Cortex of kidney (tissue), 1 donor: ENCODE measurements at places on chromosomes 4 and X.

DNA sequence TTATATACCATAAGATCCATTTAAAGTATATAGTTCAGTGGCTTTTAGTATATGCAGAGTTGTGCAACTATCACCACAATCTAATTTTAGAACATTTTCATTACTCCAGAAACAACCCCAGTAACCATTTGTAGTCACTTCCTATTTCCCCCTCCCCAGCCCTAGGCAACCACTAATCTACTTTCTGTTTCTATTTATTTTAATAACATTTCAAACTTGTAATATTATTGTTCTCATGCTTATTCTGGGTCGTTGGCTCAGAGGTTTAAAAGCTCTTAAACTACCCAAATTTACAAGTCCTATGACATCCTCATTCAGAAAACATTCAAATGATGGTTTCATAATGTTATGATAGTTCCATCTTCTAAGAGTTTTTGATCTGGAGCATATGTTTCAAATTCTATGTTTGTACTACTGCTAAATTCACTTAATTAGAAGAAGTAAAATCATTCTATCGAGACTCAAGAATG, 18.4 kb downstream of the XIAP start:
- no peak for DNase-seq

GRCh38 chrX:100913111-100913510, 15.6 kb downstream of the XKRX start:
- DNase-seq: no peak

DNA sequence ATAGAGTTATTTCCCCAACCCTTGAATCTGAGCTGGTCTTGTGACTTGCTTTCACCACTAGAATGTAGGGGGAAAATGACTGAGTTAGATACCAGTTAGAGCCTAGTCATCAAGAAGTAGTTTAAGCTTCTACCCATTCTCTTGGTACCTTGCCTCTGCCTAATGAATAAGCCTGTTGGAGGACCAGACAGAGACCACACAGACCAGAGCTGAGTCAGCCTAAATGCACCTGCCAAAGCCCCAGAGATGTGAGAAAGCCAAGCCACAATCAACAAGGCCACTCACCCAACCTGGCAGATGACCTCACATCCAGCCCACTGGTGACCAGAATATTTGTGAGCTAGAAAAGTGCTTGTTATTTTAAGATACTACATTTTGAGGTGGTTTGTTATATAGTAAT, 85.2 kb upstream of the DCLK2 start:
- DNase-seq: no peak

DNA sequence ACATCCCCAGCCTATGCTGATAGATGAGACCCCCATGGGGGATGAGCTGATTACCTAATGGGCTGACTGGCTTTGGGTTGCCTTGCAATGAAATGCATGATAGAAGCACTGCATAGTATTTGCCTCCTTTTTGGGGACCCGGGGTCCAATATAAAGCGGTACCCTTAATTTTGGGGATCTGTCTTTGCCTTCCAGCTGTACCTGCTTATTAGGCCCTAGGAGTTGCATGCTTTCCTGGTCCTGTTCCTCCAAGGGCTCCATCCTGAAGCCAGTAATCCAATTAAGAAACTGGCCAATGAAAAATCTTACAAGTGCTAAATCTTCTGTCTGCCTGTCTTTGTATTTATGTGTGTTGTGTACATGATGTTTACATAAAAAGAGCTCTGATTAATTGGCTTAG, 791.6 kb downstream of the TRIML1 start:
- DNase-seq: no peak

DNA sequence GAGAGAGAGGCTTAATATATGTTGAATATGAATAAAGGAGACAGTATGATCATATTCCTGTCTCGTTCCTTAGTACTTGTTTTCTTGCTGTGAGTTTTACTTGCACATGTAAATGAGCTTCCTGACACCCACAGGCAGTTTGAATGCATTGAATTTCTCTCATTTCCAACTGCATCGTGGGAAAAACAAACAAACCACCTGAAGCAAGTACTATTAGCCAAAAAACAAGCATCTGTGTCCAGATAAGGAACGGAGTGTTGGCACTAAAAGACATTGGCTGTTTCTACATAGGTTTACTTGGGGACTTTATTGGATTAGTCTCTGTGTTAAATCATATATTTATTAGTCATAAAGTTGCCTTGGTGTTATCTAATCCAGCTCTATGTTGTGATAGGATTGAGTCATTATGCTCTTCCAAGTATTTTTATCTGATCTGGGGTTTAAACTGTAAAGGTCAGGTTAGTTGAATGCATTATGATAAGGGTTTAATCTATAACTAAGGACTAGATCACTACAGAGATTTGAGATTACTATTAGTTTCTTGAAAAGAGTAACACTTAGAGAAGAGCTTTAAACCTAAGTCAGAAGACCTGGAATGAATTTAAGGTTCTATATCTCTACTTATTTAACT, 339.0 kb upstream of the SPANXN4 start:
- no peak for DNase-seq

GRCh38 chr4:155877971-155878370, 11.9 kb upstream of the ASIC5 start:
- DNase-seq: no peak

DNA sequence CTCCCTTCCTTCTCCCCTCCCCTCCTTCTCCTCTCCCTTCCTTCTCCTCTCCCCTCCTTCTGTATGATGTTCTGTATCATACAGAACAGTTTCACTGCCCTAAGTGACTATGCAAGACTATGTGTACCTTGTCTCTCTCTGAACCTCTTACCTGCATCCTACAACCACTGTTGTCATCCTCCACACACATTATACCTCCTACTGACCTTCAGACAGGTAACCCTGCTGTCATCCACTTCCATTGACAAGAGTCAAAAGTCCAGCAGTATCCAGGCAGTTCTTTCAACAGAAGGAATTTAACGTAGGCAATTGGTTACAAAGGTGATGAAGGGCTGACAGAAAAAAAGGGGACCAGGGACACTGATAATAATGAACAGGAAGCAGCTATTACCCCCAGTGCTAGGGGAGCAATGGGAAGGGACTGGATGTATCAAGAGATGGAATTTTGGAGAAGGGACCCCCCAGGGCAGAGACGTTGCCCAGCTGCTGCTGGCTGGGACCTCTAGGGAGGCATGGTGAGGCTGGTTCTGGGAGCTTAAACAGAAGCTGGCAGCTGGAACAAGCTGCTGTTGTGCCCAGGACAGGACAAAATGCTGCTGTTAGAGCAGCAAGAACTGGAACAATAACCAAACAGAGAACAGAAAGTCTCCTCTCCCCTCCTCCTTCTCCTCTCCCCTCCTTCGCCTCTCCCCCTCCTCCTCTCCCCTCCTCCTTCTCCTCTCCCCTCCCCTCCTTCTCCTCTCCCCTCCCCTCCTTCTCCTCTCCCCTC, 84.7 kb downstream of the DCTD start:
- DNase-seq: no peak

- DNase-seq: no peak
These were observed 126.1 kb downstream of the AFF1 start for GRCh38 chr4:87060957-87061356.

DNA sequence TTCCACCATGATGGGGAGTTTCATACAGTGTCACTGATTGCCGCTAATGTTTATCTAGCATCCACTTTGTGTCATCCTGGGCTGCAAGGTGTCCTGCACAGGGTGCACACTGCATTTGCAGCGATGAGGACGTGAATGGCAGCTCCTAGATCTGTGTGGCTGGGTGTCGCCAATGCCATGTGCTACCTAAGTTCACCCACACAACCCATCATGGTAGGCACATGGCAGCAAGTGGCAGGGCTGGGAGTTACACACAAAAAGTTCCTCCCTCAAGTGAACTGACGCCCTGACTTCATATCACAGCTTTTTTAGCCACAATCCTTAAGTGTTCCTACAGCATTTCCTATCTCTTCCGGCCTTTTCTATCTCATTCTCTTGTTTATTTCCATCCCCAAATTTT, 45.9 kb upstream of the SPRY1 start:
- no peak for DNase-seq

DNA sequence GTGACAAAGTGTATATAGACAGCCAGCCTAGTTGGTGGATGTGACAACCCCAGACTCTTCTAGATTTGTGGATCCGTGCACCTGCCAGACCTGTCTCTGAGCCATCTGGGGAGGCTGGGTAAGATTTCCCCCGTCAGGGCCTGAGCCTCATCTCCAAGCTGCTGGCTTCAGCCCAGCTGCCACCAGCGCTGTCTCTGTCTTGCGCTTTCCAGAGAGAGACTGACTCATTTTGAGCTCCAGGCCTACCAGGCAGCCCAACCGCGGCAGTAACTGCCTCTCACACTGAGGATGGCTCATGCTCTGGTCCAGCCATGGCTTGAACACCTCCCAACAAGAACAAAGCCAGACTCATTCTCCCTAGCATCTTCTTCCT, 26.4 kb downstream of the NOP14 start:
- DNase-seq: no peak

DNA sequence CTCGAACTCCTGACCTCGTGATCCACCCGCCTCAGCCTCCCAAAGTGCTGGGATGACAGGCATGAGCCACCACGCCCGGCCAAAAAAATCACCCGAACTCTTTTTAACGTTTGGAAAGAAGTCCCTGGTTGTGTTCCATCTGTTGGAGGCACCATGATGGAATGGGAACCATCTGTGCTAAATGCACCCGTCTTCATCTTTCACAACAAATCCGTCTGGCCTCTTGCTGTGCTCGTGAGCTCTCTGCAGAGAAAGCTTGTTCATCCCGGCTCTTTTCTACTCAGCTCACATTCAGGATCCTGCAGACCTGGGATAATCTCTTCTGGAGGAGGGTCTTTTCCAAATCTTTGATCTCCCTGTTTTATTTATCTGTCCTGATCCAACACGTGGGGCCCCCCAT, 188.8 kb downstream of the CRLF2 start:
- no peak for DNase-seq

- DNase-seq: no peak
These were observed 276.8 kb downstream of the ZNF674 start for GRCh38 chrX:46268412-46268811.

GRCh38 chr4:141652161-141652778, 15.9 kb downstream of the IL15 start:
- no peak for DNase-seq

- DNase-seq: no peak
These were observed 128.0 kb downstream of the ARHGEF9 start for GRCh38 chrX:63656871-63657580.

- no peak for DNase-seq
These were observed 37.6 kb downstream of the PGRMC2 start for GRCh38 chr4:128249787-128250668.

GRCh38 chrX:30875957-30876356, 13.1 kb downstream of the TAB3 start:
- no peak for DNase-seq

- DNase-seq: no peak
These were observed 24.1 kb downstream of the ETDA start for GRCh38 chrX:135275973-135276372.

- DNase-seq: no peak
These were observed 348.5 kb upstream of the INTU start for GRCh38 chr4:127284236-127284635.

DNA sequence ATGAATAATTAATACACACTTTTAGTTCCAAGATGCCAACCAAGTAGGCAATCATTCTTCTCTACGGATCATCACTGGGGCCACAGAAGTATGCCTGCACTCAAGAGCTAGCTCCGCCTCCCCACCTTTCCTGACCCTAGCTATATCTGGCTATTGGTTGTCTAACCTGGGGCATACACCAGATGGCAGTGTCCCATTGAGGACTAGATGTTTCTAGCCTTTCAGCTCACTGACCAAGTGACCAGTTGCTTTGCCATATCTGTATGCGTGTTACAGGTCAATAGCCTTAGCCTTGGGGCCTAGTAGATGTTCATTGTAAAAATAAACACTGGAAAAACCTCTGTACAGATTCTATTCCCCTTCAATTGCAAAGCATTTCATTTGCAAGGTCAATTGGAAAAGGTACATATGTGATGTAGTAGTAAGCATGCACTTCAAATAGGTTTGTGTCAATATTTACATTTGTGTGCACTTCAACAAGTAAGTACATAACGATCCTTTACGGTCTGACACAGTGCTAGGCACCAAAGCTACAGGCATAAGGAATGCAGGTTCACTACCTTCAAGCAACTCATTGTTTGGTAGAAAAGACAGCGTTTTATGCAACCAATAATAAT, 521.7 kb downstream of the PPARGC1A start:
- no peak for DNase-seq

GRCh38 chrX:107755721-107756120, 19.9 kb downstream of the TSC22D3 start:
- DNase-seq: no peak

- DNase-seq: no peak
These were observed 75.6 kb downstream of the CPE start for GRCh38 chr4:165454426-165454825.

DNA sequence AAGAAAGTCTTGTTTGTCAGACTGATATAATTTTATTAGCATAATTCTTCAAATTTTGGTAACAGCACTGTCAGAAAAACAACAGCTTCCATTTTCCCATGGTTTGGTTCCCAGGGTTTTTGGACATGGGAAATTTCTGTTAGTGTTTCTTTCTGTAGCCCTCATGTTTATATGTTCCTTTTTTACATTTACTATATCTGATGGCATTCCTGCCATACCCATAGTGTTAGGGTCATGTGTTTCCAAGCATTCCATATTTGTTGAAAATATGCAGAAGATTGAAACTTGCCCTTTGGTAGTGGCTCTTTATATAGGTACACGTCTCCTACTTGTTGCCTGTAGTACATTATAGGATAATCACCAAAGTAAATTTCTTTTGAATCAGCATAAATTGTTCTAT, 65.8 kb downstream of the PDLIM5 start:
- DNase-seq: no peak

- DNase-seq: no peak
These were observed 71.3 kb downstream of the PRPS1 start for GRCh38 chrX:107699616-107700015.

DNA sequence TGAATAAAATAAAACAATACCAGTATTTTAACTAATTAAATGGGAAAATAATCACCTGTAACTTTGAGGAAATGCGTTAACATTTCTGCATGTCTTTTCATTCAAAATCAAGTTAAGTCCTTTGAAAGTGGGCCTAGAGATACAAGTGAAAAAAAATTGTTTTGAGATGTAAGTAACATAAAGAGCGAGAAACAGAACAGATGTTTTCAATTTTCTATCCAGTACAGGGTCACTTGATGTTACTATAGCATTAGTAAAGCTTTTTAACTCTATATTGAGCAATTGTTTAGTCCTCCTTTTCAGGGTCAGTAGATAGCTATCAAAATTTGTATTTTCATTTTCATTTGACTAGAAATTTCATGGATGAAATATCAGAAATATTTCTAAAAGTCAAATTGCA, 761.4 kb downstream of the CCSER1 start:
- no peak for DNase-seq

GRCh38 chr4:147479376-147479775, 1.5 kb upstream of the EDNRA start:
- DNase-seq: no peak
